ENCODE measurements at places on chromosomes 1 and 21.

GRCh38 chr1:117586337-117586736 is 19.5 kb upstream of the TENT5C start:
- DNase-seq, result no peak

DNA sequence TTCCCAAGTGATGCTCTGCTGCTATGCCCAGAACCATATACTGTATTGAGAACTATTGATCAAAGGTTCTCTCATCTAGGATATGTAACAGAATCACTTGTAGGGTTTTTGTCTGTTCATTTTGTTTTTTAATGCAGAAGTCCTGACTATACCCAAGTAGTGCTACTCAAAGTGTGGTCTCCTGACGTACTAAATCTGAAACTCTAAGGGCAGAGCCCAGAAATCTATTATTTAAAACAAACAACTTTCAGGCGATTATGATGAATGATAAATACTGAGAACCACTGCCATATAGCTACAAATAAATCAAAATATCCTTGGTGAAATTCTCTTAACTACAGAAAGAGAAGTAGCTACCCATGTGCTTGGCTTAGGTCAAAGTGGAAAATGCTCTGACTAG is 10.1 kb downstream of the ZZZ3 start:
- DNase-seq, result no peak

- DNase-seq, result no peak
Observed at GRCh38 chr1:40174788-40175187, 13.6 kb downstream of the RLF start.

DNA sequence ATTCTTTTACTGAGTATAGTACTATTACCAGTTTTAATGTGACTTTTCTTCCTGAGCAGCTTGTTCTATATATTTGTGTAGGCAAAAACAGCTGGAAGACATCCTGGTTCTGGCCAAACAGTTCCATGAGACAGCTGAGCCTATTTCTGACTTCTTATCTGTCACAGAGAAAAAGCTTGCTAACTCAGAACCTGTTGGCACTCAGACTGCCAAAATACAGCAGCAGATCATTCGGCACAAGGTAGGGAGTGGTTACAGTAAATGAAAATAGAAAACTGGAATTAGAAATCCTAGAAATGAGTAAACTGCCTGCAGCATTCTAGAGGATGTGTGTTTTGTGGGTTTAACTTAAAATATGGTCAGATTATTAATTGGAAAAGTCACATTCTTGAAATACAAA is 64.1 kb upstream of the BMP8A start:
- no peak for DNase-seq

DNA sequence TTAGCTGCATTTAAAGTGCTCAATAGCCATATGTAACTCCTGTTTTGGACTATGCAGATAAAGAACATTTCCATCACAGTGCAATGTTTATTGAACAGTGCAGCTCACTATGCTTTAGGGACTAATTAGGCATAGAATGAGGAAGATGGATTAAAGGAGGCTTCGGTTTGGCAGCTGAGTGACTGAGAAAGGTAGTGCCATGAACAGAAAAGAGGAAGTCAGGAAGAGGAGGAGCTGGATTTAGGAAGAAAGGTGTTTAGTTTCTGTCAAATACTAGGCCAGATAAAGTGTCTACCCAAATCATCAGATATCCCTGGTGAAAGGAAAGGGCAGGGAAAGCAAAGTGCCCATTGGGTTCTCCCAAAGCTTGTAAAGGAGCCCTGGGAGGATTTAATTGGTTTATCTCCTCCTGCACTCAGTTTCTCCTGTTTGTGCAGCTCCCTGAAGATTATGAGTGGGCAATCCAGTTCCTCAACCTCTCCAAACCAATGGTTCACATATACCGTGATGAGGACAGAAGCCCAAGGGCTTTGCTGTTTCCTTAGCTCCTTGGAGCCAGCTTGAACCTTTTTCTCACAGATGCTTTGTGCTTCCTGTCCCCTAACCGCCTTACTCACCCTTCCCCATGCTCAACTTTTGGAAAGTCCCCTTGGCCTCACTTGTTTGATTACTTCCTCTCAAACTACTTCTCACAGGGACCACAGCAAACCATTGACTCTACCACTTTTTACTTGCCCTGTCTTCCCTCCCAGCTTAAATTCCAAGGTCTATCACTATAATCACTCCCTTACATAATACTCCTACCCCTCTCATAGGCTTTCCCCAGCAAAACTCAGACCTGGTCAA is 3.5 kb upstream of the RAP1A start:
- peak; percentile 79 for DNase-seq

GRCh38 chr21:42164064-42164789 is 54.7 kb upstream of the ABCG1 start:
- peak; percentile 80 for DNase-seq

DNA sequence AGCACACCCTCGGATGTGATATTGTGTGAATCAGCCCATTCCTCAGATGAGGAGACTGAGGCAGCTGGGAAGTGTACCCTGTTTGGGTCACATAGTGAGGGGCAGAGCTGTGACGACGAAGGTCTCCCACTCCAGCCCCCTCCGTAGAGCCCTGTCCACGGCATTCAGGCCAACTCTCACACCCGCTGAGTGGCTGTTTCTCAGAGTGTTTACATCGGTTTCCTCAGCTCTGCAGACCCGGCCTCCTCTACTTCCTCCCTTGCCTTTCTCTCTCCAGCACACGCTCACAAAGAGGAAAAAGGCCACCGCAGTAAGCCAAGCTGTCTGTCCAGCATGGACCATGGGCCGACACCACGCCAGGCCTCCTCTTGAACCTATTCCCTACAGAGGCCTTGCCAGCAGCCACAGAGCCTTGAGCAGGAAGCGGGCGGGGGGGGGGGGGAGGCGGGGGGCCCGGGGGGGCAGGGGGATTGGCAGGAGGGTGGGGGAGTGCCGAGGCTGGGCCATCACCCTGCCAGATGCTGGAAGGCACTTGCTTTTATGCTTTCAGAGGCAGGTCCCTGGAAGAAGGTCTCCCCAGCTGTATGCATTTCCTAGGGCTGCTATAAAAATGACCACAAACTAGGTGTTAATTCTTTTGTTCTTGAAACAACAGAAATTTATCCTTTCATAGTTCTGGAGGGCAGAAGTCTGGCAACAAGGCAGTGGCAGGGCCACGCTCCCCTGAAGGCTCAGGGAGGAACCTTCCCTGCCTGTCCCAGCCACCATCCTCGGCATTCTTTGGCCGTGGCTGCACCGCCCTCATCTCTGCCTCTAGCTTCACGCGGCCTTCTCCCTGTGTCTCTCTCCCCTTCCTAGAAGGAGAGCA is 178.4 kb downstream of the PSMG1 start:
- DNase-seq, result no peak

DNA sequence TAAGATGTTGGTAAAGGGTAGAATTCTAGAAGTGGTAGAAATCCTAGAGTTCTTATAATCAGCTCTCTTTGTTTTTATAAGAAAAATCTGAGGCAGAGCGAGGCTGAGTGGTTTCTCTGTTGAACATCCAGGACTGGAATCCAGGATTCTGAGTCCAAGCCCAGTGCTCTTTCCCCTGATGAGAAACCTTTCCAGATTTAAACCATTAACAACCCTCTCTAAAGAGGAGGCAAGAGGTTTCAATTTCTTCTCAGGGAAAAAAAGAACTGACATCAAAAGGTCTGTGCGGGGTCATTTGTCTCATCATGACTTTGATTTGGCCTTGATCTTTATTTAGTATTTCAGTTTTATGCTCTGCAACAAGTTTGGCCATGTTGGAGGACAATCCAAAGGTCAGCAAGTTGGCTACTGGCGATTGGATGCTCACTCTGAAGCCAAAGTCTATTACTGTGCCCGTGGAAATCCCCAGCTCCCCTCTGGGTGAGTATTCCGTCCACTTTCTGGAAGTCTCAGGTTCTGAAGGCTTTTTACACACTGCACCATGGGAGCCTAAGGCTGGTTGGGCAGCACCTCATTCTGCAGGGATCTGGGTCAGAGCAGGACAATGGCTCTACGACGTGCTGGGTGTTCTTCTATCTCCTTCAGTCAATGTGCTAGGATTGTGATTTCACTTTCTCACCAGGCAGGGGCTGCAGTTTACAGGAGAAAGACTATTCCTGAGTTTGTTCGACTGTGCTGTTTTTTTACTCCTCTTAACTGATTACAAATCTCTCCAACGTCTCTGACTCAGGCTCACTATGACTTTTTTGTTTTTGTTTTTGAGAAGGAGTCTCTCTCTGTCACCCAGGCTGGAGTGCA is 18.9 kb upstream of the CCT8 start:
- no peak for DNase-seq

DNA sequence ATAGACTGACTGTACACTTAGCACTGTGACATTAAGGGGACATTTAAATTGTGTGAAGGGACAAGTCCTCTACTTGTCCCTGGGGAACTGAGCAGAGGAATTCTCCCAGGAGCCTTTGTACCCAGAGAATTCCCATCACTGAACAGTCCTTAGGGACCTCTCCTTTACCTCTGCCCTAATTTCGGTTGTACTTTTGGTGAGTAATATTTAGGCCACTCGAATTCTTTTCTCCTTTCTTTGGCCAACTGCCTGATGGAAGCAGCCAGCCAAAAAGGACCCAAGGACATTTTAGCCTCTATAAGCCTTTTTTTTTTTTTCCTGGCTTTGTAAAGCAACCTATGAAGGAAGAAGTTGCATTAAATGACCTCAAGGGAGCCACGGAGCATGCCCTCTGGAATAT is 71.5 kb downstream of the NR5A2 start:
- DNase-seq, result no peak

DNA sequence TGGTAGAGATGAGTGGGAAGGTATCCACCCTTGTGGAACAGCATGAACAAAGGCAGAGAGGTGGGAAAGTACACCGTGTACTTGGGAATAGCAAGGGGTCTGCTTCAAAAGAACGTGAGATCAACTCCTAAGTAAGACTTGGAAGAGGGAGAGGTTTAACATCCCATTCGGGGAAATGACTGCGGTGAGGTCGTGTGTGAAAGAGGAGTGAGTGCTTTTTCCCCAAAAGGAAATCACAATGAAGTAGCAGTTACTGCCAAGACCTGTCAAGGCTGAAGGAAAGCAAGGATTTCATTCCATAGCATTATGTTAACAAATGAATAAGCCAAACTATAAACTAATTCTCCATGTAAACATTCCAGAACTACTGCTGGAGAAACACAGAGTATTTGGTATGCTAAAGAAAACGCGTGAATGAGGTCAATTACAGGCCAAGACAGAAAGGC is 20.0 kb upstream of the SYDE2 start:
- no peak for DNase-seq

DNA sequence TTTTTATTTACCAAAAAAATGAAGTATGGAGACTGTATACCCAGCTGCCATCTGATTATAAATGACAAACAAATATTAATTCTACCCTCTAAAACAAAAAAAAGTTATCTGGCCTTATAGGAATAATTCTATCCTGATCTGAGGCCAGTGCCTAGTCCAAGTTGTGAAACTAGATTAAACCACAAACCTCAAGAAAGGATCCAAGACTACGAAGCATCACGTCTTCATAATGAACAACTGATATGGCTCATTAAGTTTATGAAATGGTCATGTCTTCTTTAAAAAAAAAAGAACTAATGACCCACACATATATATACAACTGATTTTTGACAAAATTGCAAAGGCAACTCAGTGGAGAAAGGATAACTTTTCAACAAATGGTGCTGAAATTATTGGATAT is 32.4 kb upstream of the CTTNBP2NL start:
- DNase-seq, result no peak

DNA sequence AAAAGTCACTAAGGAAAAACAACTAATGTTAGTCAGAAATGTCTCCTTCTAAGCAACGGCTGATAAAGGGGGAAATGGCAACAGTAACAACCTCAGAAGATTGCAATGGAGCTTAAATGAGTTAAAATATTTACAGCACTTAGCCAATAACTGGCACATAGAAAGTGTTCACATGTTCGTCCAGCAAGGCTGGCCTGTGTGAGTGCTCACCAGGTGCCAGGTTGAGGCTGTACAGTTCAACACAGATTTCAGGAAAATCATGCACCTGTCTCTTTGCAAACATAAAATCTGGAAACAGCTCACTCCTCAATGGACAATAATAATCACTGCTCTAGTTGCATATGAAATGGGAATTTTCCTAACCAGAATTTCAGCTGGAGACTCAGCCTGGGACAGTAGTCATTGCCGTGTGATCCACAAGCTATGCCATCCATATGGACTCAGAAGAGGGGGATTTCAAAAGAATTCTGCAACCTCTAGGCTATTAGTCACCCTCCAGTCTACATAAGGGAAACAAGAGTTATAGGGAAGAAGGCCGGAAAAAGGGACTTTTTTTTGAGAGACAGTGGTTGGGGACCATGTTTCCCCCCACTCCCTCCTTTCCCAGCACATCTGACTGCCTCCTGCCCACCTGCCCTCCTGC is 68.6 kb downstream of the SYDE2 start:
- no peak for DNase-seq

DNA sequence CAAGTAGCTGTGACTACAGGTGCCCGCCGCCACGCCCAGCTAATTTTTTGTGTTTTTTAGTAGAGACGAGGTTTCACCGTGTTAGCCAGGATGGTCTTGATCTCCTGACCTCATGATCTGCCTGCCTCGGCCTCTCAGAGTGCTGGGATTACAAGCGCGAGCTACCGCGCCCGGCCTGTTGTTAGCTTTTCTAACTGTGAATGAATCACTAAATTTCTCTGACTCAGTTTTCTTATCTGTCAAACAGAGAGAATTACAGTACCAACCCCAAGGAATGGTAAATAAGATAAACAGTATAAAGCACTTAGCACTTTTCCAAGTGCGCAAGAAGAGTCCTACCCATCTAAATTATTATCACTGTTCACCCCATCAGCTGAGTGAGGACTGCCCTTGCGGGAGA is 193.6 kb downstream of the VAV3 start:
- no peak for DNase-seq

DNA sequence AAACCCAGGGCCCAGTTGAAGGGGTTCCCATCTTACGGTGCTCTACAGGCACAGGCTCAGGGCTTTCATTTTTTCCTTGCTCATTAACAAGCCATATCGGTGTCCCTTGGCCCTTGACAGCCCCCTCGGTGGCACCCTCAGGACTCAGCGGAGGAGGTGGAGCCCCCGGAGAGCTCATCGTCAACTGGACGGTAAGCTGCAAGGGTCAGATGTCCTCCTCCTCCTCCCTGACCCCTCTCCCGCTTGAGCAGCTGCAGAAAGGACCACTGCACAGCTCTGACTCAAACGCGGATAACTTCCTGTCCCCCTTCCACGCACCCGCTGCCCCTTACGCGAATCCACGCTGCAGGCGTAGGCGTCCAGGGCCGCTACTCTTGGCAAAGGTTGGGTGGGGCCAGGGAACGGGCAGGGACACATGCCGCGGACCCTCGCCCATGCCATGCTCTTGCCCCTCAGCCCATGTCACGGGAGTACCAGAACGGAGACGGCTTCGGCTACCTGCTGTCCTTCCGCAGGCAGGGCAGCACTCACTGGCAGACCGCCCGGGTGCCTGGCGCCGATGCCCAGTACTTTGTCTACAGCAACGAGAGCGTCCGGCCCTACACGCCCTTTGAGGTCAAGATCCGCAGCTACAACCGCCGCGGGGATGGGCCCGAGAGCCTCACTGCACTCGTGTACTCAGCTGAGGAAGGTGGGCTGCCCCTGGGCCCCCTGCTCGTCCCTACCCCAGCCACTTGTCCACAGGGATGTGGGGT is 14.7 kb downstream of the TMEM81 start:
- DNase-seq, result no peak

DNA sequence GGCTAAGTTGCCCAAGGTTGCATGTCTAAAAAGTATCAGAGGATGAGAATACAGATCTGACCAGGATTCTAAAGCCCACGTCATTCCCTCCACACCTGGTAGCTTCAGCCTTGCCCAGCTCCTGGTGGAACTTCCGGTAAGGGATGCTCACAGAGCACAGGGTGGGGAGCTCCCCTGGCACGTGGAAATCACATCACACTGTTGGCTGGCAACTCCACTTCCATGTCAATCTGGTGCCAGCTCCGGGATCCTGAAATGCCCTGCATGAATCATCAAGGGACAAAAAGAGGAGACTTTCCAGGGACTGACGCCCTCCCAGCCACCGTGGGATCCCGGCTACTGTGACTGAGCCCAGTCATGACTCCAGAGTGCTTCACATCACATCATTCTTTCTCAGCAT is 12.4 kb upstream of the BCAR3 start:
- DNase-seq, result no peak

Measured in activated CD8-positive, alpha-beta memory T cell treated with anti-CD3 and anti-CD28 coated beads, Interleukin-2, amount 10 ng/mL, durations not matched to agents 7 days and 5 days (primary cell).